ENCODE measurements at places on chromosomes 2 and 18.

GRCh38 chr2:30225131-30225762 lies 6.1 kb upstream of the LBH start:
- peak; percentile 31 for DNase-seq

GRCh38 chr2:188663301-188663700 lies 310.9 kb upstream of the COL3A1 start:
- DNase-seq: no peak

DNA sequence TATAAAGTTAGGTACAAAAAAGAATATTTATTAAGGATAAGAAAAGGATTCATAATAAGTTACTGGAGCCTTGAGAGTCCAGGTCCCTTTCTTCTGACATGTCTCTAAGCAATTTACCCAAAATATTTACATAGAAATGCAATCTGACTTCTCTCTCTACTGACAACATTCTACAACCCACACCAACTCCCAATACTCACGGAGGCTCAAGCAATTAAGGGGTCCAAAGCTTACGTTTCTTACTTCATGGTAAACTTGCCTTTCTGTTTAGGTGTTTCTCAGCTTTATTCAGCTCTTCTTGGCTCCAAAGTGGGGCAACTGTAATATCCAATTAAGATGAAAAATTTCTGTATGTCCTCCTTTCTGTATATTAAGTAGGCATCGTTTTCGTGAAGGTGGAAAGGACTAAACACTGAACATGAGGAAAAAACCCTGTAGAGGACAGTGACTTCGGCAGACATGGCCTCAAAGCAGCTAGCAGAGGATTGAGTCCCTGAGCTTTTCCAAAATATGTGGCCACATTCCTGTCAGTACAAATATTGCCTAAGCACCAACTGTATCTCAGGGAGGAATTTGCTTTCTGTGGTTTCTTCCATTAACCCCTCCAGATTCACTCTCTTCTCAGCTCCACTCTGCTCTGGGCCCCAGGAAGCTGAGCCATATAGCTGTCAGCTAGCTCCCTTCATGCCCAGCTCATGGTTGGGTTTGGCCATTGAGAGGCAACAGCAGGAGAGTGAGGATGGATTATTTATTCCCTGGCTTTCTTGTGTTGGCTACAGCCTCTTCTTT lies 67.9 kb upstream of the GLS start:
- no peak for DNase-seq

DNA sequence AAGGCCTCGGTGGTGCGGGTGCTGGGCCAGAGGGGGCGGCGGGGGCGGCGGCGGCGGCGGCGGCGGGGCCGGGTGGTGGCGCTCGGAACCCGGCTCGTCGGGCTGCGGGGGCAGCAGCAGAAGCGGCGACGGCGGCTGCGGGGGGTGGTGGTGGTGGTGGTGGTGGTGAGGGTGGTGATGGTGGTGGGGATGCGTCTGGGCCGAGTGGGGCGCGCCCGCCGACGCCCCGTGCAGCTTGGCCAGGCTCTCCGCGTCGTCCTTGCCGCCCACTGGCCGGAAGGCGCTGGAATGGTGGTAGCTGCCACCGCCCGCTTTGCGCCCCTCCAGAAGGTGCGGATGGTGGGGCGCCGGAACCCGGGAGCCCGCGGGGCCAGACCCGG lies 4.4 kb downstream of the SKOR2 start:
- no peak for DNase-seq

DNA sequence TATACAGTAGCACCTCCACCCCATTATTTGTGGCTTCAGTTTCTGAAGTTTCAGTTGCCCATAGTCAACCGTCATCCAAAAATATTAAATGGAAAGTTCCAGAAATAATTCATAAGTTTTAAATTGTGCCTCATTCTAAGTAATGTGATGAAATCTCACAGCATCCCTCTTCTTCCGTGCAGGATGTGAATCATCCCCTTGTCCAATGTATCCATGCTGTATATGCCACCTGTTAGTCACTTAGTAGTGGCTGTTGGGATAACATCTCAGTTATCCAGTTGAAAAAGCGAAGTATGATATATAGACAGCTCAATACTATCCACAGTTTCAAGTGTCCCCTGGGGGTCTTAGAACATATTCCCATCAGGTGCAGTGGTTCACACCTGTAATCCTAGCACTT lies 119.1 kb upstream of the OTX1 start:
- DNase-seq: no peak

GRCh38 chr2:229084447-229084846 lies 186.6 kb downstream of the PID1 start:
- no peak for DNase-seq

- DNase-seq: no peak
Observed at GRCh38 chr2:234661175-234661574, 164.3 kb upstream of the ARL4C start.

DNA sequence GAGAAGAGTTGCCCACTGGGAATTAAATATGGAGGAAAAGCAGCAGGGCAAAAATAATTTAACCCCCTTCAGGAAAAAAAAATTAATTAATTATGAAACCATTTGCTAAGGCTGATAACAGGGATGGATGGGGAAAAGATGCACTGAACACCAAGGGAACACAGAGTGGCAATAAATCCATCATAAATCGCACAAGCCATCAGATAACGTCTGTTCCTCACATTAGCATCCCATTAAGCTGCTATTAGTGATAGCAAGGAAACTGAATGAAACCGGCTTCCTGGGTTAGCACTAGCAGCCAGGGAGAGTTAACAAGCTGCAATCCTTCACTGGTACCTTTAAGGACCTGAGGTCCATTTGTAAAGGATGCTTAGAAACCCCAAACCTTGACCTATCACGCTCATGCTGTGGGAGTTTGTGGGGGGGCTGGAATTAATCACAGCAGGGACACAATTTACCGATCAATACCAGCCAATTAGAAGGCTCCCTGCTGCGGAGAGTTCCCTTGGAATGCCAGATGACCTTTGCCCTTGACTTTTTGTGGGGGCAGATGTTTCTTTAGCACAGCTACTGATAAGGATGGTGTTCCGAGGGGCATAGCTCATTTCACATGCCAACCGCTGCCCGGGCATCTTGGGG lies 175.5 kb upstream of the KLF7 start:
- DNase-seq: no peak

GRCh38 chr18:79714531-79715240 lies 35.1 kb downstream of the CTDP1 start:
- DNase-seq: no peak

- DNase-seq: no peak
Observed at GRCh38 chr2:27690052-27690451, 26.4 kb downstream of the SLC4A1AP start.

DNA sequence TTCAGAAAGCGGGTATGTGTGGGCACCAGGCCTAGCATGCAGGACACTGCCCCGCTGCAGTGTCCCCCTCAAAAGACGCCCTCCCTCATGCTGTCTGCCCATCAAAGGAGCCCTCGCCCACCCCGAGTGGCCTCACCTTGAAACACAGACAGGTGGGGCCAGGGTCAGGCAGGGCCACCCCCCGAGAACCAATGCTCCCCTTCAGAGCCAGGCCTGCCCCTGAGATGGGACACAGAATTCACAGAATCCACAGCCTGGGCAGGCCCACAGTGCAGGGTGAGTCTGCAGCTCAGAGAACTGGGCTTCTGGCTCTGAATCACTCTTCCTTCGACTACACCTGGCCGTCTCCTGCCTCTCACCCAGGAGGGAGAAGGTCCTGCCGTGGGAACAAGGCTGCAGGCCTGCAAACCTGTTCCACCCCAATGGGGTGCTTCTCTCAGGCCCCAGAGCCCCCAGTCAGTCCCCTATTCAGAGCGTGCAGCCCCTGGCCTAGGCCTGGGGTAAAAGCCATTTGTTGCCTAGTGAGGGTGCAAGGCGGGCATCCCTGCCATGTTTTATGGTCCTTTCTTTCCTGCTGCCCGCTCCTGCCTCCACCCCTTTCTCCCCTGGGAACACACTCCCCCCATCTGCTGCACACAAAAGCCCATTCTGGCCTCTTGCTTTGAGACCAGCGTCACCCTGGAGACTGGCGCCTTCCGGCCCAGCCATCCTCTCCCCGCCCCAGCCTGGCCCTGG lies 11.3 kb upstream of the ARHGEF4 start:
- DNase-seq: no peak

DNA sequence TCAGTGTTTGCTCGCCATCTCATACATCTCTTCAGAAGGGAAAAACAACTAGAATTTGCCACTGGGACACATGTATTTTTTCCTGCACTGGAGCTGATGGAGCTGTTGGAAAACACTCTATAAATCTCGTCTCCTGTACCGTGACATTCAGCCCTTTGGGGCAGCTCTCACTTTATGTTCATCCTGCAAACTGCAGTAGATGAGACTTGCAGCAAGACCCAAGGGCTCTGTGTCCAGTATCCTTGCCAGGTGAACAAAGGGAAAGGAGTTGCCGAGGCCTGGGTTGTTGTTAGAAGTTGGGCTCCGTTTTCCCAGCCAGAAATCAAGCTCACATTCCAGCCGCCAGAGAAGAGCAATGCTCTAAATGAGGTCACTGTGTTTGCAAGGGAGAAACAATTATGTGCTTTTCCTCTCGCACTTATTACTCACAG lies 285.1 kb downstream of the SLC4A3 start:
- no peak for DNase-seq

- DNase-seq: no peak
Observed at GRCh38 chr18:58682429-58683069, 11.3 kb downstream of the MALT1 start.

GRCh38 chr2:46917628-46918027 lies 2.0 kb upstream of the MCFD2 start:
- no peak for DNase-seq

GRCh38 chr2:181185421-181185820 lies 205.0 kb downstream of the UBE2E3 start:
- DNase-seq: no peak

DNA sequence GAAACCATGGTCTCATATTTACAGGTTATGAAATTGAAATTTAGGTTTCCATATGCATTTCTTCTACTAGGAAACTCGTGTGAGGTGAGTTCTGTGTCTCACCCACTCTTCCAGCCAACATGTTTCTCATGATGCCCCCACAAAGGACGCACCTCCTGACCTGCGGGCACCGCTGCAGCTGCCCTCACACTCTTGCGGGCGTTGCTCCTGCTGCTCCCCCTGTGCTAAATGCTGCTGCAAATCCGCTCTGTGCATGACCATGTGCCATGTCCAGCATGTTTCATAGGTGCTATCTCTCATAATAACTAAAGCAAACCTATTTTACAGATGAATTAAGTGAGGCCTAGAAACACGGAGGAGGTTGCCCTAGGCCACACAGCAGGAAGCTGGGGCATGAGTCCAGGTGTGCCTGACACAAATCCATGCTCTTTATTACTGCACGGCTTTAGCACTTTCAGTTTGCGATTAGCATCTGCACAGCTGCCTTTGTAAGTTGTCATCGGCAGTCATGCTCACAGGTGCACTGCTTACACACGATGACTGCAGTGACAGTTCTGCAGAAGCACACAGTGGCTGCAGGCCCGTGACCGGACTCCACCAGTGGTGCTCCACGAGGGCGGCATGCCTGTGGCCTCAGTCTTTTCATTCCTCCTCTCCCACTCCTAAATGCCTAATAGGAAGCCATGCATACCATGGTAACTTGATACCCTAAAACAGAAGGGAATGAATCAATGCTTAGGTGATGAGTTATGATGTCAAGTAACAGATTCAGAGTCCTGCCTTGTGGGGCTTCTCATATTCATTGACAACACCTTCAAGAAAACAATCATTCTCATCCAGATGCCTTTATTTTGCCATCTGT lies 14.9 kb upstream of the GALR1 start:
- DNase-seq: no peak

DNA sequence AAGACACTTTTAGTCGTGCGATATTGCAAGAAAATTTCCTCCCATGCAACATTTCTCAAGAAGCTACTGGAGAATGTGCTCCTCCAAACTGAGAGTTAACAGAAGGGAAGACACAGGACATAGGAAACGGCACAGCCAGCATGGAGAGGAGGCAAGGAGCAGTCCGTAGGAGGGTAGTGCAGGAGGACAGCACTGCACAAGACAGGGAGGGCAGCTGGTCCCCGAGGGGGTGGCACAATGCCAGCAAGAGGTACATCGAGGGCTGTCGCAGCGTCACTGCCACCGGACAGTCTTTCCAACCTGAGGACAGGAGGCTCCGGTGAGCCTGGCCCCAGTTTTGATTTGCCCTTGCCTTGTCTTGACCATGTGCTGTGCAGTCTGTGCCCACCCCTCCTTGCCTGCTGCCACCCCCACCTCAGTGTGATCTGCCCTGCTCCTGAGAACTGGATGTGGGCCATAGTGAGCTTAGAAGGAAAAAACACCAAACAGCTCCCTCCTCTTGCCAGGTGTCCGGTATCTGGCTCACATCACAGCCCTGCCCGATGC lies 81.6 kb upstream of the LAPTM4A start:
- no peak for DNase-seq

DNA sequence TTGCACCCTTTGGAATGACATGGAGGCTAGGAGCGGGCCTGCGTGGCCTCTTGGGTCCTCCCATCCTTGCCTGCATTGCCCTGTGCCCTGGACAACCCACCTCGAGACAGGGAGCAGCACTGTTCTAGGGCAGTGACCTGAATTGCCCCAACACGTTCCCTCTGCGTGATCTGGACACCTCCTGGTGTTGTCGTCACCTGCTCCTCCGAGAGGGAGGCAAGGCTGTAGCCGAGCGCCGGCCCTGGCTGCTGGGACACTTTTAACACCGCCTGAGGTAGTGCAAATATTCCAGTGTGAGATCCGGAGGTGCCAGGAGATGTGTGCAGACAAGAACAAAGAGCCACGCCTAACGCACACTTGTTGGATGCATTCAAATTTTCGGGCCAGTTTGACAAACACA lies 131.5 kb downstream of the SMAD7 start:
- DNase-seq: no peak

DNA sequence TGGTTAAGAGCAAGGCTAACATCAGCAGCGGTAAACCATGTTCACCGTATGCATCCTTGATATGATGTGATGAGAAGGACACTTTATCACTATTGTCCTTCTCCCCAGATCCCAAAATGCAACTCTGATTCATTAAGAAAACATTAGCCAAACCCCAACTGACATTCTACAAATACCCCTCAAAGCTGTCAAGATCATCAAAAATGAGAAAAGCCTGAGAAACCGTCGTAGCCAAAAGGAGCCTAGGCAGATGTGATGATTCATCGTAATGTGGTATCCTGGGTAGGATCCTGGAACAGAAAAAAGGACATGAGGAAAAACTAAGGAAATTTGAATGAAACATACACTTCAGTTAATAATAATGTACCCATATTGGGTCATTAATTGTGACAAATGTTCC lies 67.3 kb upstream of the ST6GAL2 start:
- DNase-seq: no peak
